A172 (cell line): ENCODE measurements at places on chromosomes 1 and 21. TPM values are rescaled to one million over a fixed set of nuclear protein-coding genes. Genes with fewer than 3 reads are reported as not detected.

Gene SFN
- 20.6 and 30.1 TPM in 2 replicates for total RNA-seq

DNA sequence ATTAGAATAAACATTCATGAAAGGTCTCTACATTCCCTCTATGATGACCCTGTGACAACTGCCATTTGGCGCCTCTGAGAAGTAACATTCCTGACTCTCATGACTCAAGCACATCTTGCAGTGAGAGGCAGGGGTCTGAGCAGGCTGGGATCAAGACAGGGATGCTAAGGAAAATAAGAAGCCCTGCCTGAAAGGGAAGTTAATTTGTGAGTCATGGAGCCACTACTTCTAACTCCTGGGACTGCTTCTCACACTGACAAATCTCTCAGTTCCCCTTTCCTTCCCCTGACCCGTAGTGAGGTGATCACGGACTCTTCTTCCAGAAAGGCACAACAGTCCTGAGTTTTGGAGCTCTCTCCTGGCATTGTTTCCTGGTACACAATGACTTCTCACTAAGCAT lies 231.9 kb downstream of the TNR start:
- DNase-seq: no peak

Gene ESRRG
- total RNA-seq: 0.02 and 0.05 TPM in 2 replicates

Gene MCOLN2
- 3.9 and 6.9 TPM in 2 replicates for total RNA-seq

Gene MPC2
- total RNA-seq: 112 and 161 TPM in 2 replicates

DNA sequence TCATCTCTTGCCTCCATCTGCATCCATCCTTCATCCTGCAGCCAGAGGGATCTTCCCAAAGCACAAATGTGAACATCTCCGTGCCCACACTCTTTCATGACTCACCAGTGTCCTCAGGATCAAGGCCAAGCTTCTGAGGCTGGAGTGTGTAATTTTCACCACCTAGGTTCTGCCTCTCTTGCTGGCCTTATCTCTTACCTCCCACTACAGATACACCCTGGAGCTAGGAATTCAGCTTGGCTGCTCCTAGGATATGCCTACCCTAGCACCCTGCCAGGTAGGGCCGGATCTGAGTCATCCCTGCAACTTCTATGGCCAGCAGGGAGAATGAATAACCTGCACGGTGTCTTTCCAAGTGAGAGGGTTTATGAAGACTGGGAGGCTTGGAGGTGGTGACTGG lies 208.7 kb upstream of the CSF3R start:
- no peak for DNase-seq

DNA sequence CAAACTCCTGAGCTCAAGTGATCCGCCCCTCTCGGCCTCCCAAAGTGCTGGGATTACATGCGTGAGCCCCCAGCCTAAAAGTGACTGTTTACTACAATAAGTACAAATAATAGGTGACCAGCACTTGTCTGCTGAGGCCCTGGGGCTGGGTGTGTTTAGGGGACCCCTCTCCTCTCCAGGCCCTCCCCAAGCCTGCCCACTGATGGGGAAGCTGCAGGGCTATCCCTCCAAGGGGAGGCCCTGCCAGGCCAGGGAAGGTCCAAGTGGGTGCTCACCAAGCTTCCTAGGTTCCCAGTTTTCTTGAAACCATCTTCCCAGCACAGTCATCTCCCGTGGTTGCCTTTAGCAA lies 60.7 kb downstream of the H3-3A start:
- DNase-seq: no peak

- DNase-seq: peak; percentile 71
Measured at GRCh38 chr1:207362962-207363860, 41.7 kb downstream of the CD55 start.

Gene PRDM16
- 0.84 and 1.5 TPM in 2 replicates for total RNA-seq

Gene MCOLN3
- total RNA-seq: 19.3 and 22.4 TPM in 2 replicates

Gene CLDN17
- not detected in 2 replicates for total RNA-seq

Gene CD2
- not detected in 2 replicates for total RNA-seq

DNA sequence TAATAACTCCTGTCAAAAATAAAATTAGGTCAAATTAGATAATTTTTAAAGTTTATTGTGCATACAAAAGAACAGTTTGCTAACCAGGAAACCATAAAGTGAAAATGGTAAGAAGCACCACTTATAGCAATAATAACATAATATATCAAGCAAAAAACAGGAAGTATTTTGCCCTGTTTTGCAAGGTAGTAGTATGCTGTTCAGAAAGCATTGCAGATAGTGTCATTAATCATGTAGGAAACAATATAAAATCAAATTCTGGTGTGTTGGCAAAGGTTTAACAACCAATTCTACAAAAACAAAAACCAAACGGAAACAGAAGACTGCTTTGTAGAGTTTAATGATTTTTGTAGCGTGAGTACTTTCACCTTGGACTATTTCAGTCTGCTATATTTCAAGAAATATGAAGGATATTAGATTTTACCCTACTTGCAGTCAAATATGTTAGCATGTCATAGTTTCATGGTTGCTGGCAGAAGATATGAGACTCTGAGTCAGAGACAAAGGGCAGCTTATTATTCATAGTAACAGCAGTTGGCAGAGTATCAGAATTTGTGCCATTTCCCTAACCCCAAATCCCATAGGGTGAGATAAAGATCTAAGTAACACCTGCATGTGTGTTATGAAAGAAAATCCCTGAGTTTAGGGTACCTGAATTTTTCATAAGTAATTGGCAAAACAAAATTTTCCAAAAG lies 729.0 kb upstream of the BRINP3 start:
- DNase-seq: peak; percentile 35

Gene THEM5
- total RNA-seq: not detected in 2 replicates

DNA sequence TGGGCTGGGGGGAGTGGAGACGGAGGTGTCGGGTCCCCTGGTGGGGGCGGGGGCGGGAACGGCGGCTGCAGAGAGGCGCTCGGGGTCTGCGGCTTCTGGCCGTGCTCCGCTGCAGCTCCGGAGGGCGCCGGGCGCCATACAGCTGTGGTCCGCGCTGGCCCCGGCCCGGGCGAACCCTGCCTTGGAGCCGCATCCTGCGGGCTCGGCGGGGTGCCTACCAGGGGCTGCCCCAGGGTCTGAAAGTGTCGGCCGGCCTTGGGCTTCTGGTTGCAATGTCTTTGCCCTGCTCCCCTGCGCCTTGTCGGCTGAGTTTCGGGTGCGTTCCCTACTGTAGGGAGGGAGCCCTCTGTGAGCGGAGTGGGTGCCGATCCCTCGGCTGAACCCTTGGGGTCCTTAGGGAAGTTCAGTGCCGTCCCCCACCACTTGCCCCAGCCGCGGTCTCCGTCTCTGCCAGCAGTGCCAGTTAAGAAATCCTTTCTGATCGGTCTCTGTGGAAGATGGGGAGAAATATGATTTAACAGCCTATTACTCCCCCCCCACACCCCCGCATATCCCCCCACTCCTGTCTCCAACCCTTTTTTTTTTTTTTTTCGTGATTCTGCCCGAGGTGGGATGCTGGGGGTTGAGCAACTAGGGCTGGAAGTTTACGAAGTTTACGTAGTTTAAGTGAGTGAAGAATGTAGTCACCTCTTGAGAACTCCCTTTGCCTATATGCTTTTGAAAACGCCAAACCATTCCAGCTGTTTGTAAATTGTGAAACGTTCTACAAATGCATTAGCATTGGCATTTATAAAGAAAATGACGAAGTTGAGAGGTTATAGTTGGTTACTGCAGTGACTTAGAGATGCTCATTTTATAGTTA lies 588 bp downstream of the NEXN start:
- DNase-seq: peak; percentile 39

GRCh38 chr1:41887365-41887764 lies 31.4 kb downstream of the HIVEP3 start:
- DNase-seq: no peak

- DNase-seq: peak; percentile 67
Measured at GRCh38 chr1:197924516-197925123, 7.4 kb downstream of the LHX9 start.

DNA sequence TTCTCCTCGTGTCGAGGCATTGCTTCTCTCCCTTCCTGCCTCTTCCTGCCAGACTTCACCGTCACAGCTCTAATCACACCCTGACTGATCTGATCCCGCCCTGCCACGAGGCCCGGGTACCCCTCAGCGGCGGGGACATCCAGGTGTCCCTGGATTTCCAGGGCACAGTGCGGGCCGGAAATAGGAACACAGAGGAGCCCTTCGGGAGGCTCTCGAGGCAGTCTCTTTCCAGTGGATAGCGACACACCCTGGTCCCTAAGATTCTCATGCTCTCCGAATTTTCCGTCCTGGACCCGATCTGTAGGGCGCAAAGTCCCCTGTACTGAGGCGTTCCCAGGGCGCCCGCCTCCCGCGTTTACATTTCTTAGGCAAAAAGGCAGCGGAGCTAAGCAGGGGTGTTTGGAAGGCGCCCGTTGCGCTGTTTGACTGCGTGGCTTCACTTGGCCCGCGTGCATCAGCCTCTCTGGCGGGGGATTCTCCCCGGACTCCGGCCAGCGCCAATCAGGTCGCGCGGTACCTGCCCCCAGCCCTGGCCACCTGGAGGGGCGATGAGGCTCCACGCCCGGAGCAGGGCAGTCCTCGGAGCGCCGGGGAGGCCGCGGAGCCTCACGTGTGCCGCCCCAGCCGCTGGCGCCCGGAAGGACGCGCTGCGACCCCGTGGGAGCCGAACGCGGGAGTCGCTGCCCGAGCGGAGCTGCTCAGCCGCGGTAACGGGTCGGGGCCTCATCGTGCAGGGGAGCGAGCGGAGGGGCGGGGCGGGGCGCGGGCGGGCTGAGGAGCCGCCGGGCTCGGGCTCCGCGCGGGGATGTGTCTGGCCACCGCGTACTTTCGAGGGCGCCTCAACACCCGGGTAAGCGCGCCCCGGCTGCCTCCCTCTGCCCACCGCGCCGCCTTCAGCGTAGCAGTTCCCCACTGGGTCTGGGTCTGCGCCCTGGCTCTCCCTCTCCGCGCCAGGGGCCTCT lies at the start of gene FAM163A:
TSS of gene FAM163A (plus strand) at position 575 of the 962 bp plus-strand sequence. CDS start 69,807 bp downstream, outside the sequence.
- no peak for DNase-seq

- no peak for DNase-seq
Measured at GRCh38 chr1:64750875-64751274, 6.0 kb downstream of the RAVER2 start.

Gene DCST1
- not detected in 2 replicates for total RNA-seq

DNA sequence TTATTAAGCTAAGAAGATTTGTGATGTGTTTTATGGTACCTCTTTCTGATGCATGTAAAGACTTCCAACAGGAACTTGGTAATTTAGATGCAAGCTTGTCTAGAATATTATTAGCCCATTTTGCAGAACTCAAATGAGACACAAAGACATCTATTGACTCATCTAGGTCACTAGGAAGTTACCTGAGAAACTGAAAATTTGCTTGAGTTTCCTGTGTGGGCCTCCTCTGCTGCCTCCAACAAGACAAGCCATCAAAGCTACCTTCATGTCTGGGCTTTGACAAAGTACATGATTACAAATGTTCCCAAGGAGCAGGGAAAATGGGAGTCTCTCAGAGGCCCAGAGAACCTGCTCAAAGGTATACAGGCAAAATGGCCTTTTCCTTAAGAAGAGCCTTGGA lies 5.6 kb downstream of the RUNX1 start:
- no peak for DNase-seq

- DNase-seq: peak; percentile 73
Measured at GRCh38 chr1:18965206-18966173, 9.0 kb upstream of the IFFO2 start.

Gene ARHGAP29
- 14.1 and 15.4 TPM in 2 replicates for total RNA-seq

DNA sequence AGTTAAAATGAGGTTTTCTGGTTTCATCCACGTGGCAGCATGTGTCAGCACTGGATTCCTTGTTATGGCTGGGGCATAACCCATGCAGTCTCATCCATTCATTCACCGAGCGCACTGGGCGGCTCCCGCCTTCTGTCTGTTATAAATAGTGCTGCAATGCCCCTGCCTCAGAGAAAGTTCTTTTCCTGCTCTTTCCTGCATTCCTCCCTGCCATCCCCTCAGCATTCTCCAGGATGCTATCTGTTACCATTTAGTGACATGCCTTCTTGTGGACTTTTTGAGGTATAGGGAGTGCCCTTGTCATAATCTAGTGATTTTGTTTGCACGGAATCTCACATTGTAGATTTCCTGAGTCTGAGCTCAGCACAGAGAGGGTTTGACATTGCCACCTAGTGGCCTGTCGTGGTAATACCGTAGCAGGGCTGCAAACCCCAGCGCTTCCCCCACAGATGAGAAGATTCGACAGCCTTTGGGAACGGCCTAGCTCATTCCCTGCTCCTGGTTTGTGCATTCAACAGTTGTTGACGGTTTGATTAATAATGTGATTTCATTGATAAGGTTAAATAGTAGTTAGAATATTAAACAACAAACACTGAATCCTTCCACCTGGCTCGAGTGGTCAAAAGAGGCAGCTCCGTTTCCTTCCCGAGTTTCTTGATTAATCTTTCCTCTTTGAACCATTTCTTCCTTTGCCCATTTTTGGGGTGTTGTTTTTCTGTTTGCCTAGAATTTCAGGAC lies 46.3 kb downstream of the UMODL1 start:
- DNase-seq: peak; percentile 74

Gene ORC1
- total RNA-seq: 21.1 and 24.3 TPM in 2 replicates

GRCh38 chr1:157844089-157844830 lies 2.7 kb upstream of the CD5L start:
- DNase-seq: no peak

DNA sequence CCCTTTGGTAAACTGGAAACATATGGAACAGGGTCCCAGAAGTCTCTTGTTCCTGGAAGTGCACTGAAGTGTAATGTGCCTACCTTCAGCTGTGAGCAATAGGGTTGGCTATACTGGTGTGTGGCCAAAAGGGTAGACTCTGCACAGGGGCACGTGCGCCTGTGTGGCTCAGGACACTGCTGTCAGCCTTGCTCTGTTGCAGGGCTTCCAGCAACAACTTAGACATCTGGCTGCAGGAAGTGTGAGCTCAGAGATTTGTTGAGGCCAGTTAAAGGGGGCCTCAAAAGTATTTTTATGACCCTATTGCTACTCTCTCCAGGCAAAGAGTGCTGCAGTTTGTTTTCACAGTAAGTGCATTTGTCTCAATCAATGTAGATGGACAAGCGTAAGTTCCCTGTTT lies 7.5 kb downstream of the CTPS1 start:
- DNase-seq: no peak

Gene PADI4
- total RNA-seq: 0.29 and 0.50 TPM in 2 replicates

Gene FCAMR
- not detected in 2 replicates for total RNA-seq

DNA sequence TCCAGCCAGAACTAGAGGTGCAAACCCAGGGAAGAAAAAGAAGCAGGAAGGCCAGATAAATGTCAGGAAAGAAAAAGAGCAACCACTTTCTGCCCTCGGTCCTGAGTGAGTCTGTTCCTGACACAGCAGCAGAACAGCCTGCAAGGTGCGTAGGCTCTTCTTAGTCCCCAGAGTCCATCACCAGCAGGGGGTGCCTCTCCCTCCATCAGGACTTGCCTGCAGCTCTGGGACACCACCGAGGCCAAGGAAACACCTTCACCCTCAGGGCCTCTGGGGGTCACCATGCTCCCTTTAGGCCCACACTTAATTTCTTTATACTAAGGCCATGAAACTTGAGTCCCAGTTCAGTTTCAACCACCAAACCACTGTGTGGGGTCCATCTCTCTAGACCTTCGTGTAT lies 43.7 kb upstream of the NFASC start:
- DNase-seq: no peak

Gene ATP1A2
- total RNA-seq: 0.22 and 0.84 TPM in 2 replicates

Gene BTG3
- total RNA-seq: 41.8 and 58.7 TPM in 2 replicates

DNA sequence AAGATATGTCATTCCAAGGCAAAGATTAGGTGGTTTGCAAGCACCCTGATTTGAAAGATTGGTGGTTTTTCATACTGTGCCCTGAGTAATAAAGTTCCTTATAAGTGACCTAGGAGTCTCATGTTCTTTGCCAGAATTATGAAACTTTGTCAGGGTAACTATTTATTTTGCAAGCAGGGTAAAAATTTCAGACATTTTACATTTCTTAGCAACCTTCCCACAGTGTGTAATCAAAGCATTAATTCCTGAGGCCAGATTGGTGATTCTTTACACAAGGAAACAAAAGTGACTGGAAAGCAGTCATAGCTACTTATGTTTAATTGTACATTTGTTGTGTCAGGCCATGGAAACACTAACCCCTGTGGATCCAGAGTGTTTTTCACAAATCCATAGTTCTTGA lies 998.0 kb upstream of the B3GALT2 start:
- no peak for DNase-seq
